Cerebellar nuclear complex (tissue), 1 donor: ENCODE measurements at places on chromosomes 12 and 14.

DNA sequence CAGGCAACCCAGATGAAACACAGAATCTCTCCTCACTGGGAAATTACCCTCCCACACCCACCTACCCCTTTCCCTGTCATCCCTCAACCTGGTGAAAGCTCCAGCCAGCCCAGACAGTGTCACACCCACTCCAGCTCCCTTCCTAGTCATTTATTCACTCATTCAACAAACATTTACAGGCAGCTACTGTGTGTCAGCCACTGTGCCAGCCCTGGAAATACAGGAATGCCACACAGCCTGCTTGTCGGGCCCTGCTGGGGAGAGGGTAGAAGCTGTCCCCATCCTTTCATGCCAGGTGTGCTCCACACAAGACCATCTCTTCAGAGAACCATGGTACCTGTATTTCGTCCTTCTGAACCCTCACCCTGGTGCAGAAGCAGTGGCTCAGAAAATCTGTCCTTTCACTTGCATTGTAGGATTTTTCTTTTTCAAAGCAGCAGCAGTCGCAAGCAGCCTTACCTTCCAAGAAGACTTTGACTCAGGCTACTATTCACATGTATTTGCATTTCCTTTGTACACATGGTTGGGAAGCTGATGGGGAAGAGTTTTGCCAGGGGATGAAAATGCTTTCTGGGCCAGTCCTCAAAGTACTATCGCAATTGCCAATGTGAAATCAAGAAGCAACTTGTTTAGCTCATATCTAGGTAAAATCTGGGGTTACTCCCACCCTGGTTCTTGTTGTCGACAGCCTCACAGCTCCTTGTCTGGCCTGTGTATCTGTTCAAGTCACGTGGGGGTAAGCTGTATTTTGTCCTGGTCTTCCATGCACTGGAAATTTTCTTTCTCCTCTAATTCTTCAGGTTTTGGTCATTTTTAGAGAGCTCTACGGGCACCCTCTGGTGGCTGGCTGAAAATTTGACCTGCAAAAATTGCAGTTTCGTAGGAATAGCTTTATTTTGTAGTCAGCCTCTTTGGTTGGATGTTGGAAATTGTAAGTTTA lies 147.4 kb upstream of the EGLN3 start:
- DNase-seq, result no peak

DNA sequence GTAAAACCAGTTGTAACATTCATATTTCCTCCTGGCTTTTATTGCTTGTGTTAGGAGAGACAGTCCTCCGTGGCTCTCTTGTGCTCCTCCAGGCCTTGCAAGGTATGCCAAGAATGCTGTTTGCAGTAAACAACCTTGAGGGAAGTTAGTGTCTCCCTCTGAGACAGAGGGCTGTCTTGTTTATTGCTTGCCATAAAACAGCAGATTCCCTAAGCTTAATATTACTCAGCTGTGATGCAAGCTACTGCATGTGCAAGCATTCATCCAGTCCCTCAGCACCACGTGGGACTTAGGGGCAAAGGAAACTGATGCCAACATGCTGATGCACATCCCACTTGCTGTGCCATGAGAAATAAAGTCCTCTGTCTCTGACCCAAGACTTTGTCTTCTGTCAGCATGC lies 6.6 kb downstream of the POMT2 start:
- no peak for DNase-seq

GRCh38 chr12:132550014-132550802 lies 60.2 kb downstream of the LRCOL1 start:
- DNase-seq, result no peak

DNA sequence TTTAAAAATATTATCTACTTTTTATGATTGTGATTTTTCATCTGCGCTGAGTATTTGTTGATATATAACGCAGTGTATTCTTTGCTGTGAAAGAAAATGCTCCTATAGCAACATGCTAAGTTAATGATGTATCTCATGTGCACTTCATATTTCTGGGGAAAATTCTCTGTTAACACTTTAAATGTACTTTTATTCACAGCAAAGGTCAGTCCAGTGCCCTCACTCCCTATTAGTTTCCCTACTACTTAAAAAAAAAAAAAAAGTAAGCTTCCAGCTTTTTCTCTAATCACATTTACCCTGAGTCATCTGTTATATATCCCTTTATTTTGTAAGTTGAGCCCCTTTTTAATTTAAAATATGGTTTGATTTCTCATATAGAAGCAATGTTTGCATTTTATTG lies 219.8 kb downstream of the AEBP2 start:
- no peak for DNase-seq

GRCh38 chr12:108783446-108783845 lies 52.1 kb upstream of the CORO1C start:
- DNase-seq, result no peak

DNA sequence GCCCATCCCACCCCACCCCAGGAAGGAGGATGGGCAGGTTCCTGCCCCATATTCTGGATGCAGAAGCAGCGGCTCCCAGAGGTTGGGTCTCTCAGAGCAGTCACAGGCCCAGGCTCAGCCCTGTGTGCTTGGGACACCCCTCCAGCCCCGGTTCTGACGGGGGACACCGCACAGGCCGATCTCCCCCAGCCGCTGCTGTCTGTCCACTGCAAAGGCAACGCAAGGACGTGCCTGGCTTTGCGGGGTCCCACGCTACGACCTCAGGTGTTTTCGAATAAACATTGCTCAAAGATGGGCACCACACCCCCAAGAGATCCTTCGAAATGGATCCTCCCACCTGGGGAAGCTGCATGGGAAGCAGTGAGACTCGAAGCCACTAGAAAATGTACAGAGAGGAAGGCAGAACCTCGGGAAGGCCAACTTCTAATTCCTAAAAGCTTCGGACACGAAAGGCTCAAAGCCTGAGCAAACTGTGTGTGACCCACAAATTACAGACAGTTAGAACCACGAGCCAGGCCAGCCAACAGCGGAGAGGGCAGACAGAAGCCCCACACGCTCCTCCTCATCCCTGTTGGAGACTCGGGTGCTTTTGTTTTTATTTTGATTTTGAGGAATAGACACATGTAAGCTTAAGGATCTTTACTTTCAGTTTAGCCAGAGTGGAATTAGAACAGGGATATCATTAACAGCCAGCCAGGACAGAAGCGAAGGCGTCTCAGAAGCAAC lies 10.8 kb downstream of the C14orf180 start:
- no peak for DNase-seq

GRCh38 chr12:110424237-110424636 lies 20.7 kb upstream of the ANAPC7 start:
- no peak for DNase-seq

GRCh38 chr14:75183225-75183624 lies 6.8 kb upstream of the TMED10 start:
- DNase-seq, result no peak

DNA sequence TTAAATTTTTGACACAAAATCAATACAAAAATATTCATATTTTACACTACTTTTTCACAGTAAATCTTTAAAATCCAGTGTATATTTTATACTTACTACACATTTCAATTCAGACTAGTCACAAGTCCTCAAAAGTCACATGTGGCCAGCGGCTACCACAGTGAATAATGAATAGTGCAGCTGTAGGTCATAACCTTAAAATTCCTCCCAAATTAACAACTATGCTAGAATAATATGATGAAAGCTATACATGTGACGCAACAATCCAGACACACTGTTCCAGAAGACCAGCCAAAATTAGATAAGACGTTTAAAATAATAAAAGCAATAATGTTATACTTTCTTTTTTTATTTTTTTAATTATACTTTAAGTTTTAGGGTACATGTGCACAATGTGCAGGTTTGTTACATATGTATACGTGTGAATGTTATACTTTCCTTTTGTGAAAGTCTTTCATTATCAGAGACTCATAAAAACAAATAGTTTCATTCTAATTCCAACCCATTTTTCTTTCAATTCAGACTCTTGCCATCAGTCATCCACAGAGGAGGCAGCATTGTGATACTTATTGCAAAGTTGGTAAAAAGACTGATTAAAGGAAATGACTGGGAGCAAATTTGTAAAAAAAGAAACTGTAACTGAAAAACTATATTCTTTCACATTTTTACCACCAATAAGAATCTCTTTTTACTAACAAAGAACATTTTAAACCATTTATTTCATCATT lies 67.0 kb downstream of the C2CD5 start:
- no peak for DNase-seq

DNA sequence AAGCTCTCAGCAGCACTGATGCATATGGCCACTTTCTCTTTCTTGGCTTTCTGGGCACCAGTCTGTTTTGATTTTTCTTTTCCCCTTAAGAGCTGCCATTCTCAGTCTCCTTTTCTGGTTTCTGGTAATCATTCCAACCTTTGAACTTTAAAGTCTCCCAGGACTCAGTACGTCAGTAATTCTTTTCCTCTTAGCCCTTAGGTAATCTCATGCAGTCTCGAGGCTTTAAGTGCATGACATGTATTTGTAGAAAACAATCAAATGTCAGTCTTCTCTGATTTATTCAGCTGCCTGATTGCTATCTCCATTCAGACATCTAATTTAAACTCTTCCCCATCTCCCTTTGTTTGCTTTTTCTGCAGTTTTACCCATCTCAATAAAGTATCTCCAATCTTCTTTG lies 139.1 kb upstream of the PDZRN4 start:
- no peak for DNase-seq

GRCh38 chr14:85444635-85445034 lies 85.3 kb upstream of the FLRT2 start:
- DNase-seq, result no peak

DNA sequence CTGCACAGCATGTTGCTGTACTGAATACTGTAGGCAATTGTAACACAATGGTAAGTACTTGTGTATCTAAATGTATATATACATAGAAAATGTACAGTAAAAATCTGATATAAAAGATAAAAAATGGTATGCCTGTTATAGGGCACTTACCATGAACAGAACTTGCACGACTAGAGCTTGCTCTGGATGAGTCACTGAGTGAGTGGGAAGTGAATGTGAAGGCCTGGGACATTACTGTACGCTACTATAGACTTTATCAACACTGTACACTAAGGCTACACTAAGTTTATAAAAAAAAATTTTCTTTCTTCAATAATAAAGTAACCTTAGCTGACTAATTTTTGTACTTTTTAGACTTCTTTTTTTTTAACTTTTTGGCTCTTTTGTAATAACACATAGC lies 24.2 kb upstream of the NEDD1 start:
- no peak for DNase-seq

DNA sequence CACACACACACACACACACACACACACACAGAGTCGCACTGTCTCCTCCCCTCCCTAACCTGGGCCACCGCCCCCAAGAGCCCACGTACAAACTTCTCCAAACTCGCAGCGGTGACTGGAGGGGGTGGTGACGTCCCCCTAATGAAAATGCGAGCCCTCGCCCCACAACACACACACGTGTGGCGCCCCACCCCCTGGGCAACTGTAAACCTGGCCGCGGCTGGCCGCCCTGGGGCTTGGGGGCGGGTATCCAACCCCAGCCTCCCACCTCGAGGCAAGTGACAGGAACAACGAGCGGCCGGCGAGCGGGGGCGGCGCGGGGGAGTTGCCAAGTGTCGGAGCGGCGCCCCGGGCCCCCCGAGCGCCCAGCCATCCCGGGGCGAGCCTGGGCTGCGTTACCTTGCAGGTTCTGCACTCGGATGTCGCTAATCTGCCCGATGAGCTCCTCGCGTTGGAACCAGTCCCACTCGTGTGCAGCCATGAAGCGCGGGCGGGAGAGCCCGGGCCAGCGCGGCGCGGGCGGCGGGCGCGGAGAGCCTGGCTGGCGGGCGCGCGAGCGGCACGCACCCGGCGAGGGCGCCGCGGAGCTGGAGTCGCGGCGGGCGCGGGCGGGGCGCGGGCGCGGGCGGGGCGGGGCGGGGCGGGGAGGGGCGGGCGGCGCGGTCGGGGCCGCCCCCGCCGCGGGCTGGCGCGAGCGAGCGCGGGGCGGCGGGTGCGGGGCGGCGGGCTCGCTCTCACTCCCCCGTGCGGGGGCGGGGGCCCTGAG lies at the start of gene CLMN:
Gene CLMN, minus strand, starts transcription at position 597 of the 766 bp plus-strand sequence. Its CDS starts 116 bp downstream, at position 481.
- DNase-seq, result no peak

GRCh38 chr14:62674563-62675237 lies 370.6 kb downstream of the KCNH5 start:
- no peak for DNase-seq

GRCh38 chr14:98368916-98369315 lies 903.1 kb downstream of the BCL11B start:
- DNase-seq, result no peak

DNA sequence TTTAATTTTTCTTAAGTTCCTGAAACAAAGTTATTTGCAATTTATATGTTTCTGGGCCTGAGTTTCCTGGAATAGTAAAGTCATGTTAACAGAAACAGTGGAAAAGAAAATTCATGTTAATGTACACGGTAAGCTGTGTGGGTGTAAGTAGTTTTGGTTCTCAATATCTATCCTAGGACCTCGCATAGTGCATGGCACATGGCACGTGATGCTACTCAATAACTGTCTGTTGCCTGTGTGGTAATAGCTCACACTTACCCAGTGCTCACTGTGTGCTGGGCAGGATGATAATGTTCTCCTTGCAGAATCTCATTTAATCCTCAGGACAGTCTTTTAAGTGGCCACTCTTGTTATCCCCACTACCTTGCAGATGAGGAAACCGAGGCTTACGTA lies 100.7 kb downstream of the DUSP16 start:
- DNase-seq, result no peak

DNA sequence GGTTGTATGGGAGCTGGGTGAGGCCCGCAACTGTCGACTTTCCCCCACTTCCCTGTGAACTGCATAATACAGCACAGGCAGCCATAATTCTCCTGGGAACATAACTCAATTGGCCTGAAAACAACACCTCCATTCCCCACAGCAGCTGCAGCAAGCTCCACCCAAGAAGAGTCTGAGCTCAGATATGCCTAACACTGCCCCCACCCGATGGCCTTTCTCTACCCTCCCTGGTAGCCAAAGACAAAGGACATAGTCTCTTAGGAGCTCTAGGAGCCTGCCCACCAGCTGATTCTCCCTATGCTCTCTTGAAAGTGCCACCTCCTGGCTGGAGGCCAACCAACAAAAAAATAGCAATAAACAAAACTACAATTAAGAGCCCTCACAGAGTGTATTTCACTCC lies 542.7 kb upstream of the LMO3 start:
- no peak for DNase-seq

DNA sequence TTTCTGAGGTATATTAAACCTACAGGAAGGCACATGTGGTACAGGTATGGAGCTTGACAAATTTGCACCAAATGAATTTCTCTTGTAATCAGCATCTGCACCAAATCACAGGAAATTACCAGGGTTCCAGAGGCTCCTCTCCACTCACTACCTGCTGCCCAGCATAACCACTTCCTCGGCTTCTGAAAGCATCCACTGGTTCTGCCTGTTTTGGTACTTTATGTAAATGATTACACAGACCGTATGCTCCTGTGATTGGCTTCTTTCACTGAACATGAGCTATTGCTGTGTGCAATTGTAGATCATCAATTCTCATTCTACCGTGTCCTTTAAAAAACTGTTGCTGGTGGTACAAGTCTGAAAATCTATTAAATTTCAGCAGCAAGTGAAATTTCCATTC lies 522.1 kb downstream of the TMEM132D start:
- no peak for DNase-seq

GRCh38 chr12:111529424-111530368 lies 69.4 kb downstream of the ATXN2 start:
- DNase-seq, result no peak

- DNase-seq, result no peak
These were observed 72.8 kb downstream of the FOXN4 start for GRCh38 chr12:109236257-109236656.
